ENCODE measurements at places on chromosomes 1 and 21. TPM values are rescaled to one million over a fixed set of nuclear protein-coding genes. Genes with fewer than 3 reads are reported as not detected.

DNA sequence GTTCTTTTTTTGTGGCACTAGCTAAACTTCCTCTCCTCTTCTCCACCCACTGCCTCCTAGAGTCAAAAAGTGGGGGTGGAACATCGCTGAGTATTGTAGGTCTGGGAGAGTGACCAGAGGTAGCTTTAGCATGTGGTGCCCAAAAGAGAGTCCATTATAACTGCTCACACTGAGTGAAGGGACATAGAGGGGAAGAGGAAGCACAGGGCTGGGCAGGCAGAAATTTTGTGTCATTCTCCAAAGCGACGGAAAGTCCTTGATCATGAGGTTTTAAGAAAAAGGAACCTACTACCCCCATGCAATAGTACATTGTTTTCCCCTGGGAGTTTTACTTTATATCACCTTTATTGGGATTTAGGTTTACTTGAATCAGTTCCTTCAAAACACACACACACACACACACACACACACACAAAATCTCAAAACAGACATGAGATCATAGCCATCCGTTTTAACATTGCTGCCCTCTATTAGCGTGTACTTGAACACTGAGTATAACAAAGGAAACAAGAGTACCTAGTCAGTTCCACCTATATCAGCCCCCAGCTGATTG is 4.1 kb downstream of the CD84 start:
- H3K27me3 ChIP-seq, result no peaks in the 10 kb centered on the region
- DNase-seq, result no peak
- no peak overlapping the region for H3K4me3 ChIP-seq
- H3K4me1 ChIP-seq, result no peaks in the 10 kb centered on the region
- no peaks in the 10 kb centered on the region for H3K36me3 ChIP-seq
- no peak overlapping the region for H3K27ac ChIP-seq

Gene PLA2G2A
- total RNA-seq, result not detected

Gene CAPN2
- total RNA-seq, result 430 TPM

Gene TSPAN1
- 0.18 TPM for total RNA-seq

Gene B3GALT2
- total RNA-seq, result 5.8 TPM

- peak; percentile 57 for DNase-seq
- no peaks in the 10 kb centered on the region for H3K27me3 ChIP-seq
- peak overlapping the region; percentile 75 for H3K27ac ChIP-seq
- no peak overlapping the region for H3K4me3 ChIP-seq
- H3K4me1 ChIP-seq, result peaks cover 38% of the 10 kb centered on the region
Observed at GRCh38 chr1:180116964-180117763, 37.5 kb upstream of the QSOX1 start.

Gene C1orf53
- total RNA-seq, result 4.2 TPM
